Right cardiac atrium (tissue), 5 donors: ENCODE measurements at places on chromosomes 4 and X.

DNA sequence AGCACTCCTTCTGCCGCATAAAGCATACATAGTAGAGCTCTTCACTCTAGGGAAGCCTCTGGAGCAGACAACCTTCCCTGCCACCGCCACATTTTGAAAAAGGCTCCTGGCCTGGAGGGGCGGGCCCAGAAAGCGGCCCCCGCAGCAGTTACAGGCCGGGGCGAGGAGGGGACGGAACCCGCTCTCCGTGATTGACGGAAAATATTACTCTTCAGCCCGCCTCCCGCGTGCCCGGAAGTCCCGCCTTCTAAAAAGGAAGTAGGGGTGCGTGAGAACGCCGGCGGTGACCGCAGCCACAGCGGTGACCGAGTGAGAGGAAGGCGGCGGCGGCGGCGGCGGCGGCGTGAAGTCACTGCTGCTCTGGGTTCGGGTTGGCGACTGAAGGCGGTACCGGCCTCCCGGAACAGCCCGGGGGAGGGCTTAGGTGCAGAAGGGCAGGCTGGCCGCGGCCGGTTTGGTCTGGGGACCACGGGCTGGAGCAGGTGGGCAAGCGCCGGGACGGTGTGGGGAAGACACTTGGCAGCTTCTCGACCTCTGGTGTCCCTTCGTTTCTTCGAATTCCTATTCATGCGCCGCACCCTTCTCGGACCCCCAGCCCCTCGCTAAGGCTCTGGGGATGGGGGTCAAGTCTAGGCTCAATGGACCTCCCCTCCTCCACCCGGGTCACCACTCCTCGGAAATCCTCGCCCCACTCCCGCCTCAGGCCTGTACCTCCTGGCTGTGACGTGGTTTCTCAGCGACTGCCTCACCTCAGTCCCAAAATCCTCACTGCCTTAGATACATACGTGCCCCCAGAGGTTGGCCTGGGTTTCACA lies at the start of gene HCCS:
Gene HCCS (plus strand): TSS at position 296 of the 815 bp plus-strand sequence. CDS start 729 bp downstream, outside the sequence.
- peak; percentile 94 for DNase-seq

DNA sequence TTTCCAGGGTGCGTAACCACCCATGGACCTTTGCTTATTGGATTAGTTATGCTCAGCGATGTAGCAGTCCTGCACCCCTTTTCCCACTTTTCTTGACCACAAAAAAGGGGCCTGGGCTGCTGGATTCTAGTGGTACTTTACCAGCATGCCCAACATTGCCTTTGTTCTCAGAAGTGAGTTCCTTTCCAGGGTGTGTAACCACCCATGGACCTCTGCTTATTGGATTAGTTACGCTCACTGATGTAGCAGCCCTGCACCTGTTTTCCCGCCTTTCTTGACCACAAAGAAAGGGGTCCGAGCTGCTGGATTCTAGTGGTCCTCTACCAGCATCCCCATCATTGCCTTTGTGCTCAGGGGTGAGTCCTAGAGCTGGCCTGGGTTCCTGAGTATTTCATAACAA lies 138.2 kb downstream of the COX18 start:
- no peak for DNase-seq

DNA sequence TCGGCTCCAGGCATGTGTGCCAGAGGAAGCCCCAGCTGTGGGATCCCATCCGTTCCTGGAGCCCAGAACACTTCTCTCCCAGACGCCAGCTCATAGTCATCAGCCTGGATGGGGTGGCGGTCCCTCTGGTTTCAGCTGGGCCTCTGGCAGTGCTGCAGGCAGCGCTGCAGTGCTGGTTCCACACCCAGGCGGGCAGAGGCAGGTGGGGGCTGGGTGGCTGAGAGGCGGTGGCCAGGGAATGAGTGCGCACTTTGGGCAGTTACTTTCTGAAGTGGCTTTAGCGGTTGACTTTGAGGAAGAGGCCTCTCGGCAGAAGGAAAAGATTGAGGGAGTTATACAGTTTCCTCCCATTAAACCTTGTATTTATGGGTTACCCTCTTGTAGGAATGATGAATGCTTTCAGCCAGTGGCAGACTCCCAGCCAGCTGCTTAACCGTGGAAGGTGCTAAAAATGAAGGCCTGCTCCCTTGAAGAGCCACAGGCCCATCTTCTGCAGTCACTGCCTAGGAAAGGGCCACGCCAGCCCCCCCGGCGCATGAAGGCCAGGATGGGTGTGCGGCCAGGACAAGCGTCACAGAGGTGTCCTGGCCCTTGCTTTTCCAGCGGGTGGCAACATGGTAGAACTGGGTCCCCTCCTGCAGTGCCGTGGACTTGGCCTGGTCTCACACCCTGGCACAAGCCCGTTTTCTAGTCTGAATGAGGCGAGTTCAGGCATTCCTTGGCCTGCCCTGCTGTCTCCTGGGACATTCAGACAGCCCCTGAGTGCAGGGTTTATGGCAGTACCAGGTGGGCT lies 9.9 kb downstream of the TADA2B start:
- DNase-seq, result no peak

- DNase-seq, result no peak
These were observed 8.4 kb downstream of the APOOL start for GRCh38 chrX:85012098-85012497.

DNA sequence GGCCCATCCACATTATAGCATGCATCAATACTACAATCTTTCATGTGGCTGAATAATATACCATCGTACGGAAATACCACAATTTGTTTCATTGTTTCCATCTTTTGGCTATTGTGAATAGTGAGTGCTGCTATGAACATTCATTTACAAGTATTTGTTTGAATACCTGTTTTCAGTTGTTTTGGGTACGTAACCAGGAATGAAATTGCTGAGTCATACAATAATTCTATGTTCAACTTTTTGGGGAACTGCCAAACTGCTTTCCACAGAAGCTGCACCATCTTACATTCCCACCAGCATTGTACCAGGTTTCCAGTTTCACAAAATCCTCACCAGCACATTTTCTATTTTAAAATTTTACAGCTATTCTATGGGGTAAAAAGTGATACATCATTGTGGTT lies 28.5 kb upstream of the MANBA start:
- no peak for DNase-seq

DNA sequence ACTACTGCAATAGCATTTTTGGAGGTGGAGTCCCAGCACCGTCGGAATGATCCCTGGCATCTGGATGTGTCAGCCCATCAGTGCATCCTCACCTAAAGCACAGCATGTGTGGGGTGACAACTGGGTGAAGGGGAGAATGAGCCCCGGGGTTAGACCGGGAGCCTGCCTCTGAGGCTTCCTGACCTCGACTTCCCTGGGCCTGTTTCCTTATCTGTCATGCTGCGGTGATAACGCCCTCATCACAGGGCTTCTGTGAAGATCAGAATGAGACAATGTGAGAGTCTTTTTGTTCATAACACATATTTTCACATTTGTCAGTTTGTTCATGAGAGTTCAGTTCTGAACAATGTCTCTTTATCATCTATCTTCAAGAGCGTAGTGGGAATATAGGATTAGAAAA lies 31.1 kb upstream of the PDLIM3 start:
- peak; percentile 66 for DNase-seq

DNA sequence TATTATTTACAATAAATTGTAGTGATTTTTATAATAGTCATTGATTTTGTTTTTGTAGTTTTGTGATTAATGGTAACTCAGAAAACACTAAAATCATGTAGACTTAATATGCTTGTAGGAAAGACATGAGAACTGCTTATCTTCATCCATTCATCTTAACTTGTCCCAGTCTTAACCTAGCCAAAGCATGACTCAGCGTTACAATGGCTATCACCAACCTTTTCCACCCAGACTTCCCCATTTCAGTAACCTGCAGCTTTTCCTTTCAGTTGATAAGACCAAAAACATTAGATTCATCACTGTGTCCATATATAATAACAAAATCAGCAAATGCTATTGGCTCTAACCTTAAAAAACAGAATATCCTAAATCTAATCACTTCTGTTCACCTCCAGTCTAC lies 106.2 kb upstream of the KLF8 start:
- no peak for DNase-seq

GRCh38 chr4:48899950-48900349 lies 6.6 kb downstream of the OCIAD2 start:
- no peak for DNase-seq

DNA sequence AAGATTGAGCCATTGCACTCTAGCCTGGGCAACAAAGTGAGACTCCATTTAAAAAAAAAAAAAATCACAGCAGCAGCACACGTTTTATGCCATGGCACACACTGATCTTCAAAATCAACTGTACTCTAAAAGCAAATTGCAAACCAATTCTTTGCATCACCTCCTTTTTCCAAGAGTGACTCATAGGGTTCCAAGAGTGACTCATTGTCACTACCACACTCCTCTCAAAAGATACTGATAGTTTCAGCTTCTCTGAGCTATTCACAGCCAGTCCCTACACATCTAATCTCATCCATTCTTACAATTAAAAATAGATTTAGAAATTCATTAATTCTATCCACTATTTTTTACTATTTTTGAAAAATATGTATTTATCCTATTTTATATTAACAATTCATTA lies 1494.9 kb upstream of the AGA start:
- DNase-seq, result no peak

- no peak for DNase-seq
These were observed 5.9 kb upstream of the SASH3 start for GRCh38 chrX:129773649-129774458.

- DNase-seq, result no peak
These were observed 88.5 kb upstream of the CBR4 start for GRCh38 chr4:169098532-169098931.

- DNase-seq, result no peak
These were observed 1495.4 kb downstream of the RPA4 start for GRCh38 chrX:98379134-98379533.

DNA sequence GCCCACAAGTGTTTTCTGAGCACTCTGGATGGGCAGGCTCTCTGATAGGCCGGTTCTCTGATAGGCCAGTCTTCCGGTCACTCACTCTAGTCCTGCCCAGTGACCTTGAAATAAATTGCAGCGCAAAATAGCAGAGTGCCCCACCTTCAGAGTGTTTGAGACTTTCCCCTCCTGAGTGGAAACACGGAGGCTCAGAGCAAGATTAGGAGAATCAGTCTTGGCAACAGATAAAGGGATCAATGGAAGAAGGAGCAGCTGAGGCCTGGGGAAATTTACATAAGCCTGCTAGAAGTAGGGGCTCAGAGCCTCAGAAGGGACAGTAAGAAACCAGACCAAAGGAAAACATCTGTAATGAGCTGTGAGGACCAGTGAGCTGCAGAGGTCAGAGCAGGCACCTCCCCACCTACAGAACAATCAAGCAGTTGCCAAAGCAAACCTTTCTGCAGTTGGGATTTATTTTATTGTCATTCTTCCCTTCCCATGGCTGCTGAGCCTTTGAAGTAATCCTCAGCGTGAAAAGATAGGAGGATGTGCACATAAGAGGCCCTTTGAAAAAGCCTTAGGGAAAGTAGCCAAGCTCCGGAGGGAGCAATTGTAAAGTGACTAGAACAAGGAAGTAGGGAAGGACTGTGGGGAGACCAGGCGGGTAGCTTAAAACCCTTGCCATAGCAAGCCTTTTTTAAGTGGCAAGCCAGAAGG lies 89.1 kb upstream of the TSPAN5 start:
- DNase-seq, result no peak

GRCh38 chr4:23235628-23236390 lies 543.1 kb downstream of the GBA3 start:
- no peak for DNase-seq

DNA sequence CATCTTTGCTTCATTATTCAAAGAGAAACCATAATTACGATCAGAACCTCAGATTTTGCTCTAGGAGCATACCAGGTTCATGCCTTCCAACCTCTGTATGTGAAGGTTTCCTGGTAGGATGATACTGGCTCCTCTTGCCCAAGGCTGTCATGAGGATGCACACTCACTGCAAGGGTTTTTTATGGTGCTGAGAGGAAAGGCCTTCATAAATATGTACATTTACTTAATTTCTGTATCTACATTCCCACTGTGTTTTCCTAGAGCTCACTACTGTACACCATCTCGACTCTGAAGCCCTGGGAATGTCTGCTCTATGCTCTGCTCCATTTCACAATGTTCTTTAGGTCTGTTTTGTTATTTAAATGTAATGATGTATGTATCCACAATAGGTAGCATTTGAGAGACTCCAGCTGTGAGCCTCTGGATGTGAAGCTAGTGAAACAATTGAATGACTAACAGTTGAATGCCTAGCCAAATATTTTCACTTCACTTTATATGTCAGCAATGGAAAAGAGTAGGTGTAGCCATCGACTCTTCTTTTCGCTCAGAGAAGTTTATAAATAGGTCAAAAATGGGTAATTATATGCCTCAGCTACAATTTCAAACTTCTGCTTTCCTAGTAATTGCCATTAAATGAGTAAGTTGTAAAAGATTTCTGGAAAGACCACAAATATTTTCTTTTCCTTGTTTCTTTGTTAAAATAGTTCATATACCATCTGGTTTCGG lies 228.0 kb downstream of the PALLD start:
- no peak for DNase-seq

- no peak for DNase-seq
These were observed 39.5 kb downstream of the NOP14 start for GRCh38 chr4:2923668-2924173.

GRCh38 chr4:70895811-70896491 lies 6.2 kb upstream of the MOB1B start:
- no peak for DNase-seq

- no peak for DNase-seq
These were observed 224.2 kb downstream of the RCHY1 start for GRCh38 chr4:75289914-75290582.

DNA sequence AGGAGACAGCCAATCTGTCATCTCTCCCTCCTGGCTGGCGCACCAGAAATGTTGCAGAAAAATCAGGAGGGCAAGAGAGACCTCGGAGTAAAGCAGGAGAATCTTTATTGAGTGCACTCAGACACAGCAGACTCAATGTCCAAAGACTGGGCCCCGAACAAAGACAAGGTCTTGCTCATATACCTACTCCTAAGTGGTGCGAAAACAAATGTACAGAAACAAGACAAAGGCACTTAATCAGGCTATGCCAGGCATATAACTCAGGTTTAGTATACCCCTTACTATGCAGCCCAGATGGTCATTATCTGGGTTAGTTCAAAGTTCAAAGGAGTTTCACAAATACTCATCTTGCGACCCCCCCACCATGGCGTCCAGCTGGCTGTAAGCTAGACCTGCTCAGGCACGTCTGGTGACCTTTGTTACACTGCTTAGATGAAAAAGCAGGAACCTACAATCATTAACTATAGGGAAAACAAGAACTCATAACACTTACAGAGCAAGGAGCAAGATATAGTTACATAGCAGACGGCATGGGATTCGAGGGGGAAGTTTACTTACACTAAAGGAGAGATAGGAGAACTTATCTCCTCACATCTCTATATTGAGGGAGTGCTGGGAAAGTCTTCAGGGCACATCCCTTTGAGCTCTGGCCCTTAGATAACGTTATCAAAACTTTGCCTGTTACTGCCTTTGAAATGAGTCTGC lies 27.5 kb downstream of the SULT1E1 start:
- DNase-seq, result no peak

DNA sequence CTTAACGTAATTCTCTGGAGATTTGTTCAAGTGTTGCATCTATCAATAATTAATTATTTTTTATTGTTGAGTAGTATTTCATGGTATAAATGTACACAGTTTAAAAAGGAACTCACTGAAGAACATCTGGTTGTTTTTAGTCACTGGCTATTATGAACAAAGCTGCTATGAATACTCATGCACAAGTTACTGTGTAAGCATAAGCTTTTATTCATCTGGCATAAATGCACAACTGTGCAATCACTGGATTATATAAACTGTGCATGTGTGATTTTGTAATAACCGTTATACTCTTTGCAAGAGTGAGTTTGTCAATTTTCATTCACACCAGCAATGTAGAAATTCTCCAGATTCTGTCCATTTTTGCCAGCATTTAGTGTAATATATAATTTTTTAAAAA lies 43.8 kb upstream of the UBQLN2 start:
- DNase-seq, result no peak

GRCh38 chr4:8029689-8030088 lies 90.0 kb upstream of the AFAP1 start:
- peak; percentile 23 for DNase-seq

- DNase-seq, result no peak
These were observed 421.5 kb upstream of the EPHA5 start for GRCh38 chr4:66091786-66092185.
